H1 (cell line): ENCODE measurements at places on chromosomes 1 and 21.
A peak's percentile ranks its signal among the peaks of the same experiment; 100 is the strongest.

- no peak for DNase-seq
These were observed 16.8 kb downstream of the SUCO start for GRCh38 chr1:172549621-172550280.

DNA sequence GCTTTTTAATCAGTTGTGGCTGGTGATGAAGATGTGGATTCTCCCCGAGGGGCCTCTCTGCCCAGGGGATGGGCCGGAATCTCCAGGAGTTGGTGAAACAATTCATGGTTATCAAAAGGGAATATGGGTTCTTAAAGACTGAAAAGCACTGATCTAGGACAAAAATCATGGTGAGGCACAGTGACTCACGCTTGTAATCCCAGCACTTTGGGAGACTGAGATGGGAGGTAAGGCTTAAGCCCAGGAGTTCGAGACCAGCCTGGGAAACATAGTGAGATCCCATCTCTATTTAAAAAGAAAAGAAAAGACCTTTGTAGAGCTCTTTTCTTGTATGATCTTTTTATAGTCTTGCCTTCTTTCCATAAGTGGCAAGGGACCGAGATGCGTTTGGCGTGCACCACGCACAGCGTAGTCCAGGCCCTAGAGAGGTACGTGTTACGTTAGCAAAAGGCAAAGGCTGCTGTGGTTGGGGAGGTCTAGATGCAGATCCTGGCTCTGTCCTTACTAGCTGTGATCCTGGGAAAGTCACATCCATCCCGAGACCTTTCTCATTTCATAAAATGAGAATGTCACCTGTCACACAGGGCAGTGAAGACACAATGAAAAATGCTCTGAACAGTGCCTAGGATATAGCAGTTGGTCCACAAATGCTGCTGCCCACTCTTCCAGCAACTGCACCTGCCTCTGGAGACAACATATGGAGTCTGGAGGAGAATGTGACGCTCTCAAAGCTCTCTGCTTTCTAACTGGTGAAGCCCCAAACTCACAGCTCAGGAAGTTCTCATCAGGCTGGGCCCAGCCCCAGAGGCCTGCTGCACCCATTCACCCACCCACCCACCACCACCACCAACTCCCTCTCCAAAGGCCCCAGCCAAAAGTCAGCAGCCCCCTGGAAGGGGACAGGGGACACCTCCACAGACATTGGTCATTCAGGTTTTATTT lies 54.8 kb downstream of the KIF21B start:
- DNase-seq: no peak

- DNase-seq: no peak
These were observed 22.6 kb upstream of the PLD5 start for GRCh38 chr1:242546849-242547729.

DNA sequence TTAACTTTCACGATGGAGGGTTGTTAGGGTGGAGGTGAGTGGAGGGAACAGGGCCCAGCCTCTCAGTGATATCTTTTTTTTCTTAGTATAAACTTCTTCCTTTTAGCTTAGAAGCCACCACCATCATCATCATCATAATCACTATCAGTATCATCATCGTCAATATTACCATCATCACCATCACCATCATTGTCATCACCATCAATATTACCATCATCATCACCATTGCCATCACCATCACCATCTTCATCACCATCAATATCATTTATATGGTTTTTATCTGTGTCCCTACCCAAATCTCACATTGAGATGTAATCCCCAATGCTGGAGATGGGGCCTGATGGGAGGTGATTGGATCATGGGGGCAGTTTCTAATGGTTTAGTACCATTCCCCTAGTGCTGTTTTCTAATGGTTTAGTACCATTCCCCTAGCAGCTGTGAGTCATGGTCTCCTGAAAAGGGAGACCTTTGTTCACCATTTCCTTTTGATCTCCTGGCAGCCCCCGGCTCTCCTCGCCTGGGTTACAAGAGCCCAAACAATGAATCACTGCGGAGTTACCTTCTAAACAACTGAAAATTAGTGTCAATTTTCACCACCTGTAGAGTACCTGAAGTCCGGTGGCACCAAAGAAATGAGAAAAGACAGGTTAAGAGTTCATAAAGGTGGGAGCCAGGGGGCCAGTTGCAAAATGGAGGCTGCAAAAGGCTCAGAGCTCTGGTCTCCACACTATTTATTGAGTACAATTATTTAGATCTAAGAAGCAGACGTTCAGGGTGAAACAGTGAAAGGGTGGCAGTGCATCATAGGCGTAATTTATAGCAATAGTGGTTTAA lies 3.1 kb upstream of the PLA2G2E start:
- DNase-seq: no peak

- DNase-seq: no peak
These were observed 195.3 kb downstream of the BRINP2 start for GRCh38 chr1:177366091-177366490.

DNA sequence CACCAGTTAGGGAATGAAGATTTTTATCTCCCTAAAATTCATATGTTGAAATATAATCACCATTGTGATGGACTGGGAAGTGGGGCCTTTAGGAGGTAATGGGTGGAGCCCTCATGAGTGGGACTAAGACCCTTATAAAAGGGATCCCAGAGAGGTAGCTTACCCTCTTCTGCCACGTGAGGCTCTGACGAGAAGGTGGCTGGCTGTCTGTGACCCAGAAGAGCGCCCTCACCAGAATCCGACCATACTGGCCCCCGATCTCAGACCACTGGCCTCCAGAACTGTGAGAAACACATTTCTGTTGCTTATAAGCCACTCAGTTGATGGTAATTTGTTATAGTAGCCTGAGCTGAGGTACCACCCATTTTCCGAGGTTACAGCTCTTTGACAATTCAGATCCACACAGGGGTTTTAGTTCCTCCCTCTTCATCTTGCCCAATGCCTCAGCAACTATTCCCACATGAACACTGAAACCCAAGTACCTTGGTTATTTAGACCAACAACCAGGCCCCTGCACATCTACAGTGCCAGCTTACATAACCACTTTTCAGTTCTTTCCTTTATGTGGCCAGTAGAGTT lies 27.6 kb upstream of the HUNK start:
- DNase-seq: no peak

GRCh38 chr1:7120863-7121621 lies 335.8 kb downstream of the CAMTA1 start:
- DNase-seq: no peak

DNA sequence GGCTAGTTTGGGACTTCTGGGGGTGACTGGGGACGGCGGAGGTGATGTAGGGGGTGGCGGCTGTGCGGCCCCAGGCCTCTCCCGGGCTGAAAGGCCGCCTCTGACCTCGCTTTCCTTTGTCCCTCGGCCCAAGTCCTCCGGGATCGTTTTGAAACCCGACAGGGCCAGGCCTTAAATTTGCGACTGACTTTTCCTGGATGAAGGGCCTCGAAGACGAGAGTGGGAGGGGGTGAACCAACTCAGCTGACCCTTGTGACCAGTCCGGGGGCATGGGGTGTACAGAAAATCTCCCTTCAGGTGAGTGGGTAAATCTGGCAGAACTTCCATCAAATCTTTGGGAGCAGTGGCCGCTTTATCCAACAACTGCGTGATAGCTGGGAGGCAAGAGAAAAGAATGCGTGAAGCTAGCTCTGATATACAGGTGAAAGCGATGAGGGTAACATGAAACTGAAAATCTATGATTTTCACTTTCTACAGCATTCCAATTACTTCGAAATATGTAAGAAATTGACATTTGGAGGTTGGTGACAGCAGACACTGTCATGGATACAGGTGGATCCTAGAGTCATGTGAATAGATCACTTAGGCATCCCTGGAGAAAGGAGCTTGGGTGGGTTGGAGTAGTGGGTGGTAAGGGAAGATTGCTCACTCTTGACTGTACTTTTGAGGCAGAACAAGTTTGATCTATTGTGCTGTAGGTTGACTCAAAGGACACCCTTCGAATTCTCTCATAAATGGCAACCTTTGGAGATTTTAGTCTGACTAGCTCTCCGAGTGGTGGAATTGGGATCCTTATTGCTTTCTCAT lies 885 bp downstream of the AHCYL1 start:
- no peak for DNase-seq

DNA sequence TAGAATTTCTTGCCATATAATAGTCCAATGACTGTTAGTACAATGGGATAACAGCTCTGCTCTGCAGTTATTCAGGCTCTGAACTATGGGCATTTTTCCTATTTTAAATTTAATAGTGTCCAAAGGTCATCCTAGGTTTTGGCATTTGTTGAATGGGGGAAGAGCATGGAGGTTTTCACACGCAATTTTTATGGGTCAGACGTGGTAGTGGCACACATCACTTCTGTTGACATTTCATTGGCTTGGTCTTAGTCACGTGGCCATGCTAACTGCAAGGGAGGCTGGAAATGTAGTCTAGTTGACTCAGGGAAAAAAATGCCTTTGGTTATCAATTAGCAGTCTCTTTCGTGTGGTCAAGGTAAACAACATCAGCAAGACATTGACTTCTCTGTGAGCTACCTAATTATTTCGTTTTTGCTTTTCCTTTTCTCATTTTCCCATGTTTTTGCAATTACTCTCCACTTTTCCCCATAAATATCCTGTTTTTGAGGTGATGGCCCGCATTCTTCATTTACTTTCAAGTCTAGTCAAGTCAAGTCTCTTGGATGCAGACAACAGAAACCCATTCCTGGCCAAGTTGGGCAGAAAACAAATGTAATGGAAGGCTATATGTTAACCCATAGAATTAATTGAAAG lies 82.8 kb downstream of the DYRK1A start:
- DNase-seq: no peak

DNA sequence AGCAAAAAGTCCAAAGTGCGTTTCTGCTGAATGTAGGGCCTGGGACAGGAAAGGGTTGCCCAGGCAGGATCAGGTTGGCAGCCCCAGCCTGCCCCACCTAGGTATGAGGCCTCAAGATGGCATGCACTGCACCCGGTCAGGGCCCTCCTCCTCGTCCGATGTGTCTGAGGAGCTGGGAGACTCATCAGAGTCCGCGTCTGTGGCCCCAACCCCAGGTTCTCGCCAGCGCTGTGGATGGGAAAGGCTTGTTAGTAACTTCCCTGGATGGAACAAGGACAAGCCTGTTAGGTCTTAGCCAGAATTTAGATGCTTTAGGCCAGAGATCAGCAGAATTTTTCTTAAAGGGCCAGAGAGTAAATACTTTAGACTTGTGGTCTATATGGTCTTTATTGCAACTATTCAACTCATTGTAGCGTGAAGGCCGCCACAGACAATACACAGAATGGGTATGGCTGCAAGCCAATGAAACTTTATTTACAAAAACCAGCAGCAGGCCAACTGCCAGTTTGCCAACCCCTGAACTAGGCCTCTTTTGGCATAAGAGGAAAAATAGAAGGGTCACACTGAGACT lies 12.4 kb downstream of the PEA15 start:
- DNase-seq: no peak

DNA sequence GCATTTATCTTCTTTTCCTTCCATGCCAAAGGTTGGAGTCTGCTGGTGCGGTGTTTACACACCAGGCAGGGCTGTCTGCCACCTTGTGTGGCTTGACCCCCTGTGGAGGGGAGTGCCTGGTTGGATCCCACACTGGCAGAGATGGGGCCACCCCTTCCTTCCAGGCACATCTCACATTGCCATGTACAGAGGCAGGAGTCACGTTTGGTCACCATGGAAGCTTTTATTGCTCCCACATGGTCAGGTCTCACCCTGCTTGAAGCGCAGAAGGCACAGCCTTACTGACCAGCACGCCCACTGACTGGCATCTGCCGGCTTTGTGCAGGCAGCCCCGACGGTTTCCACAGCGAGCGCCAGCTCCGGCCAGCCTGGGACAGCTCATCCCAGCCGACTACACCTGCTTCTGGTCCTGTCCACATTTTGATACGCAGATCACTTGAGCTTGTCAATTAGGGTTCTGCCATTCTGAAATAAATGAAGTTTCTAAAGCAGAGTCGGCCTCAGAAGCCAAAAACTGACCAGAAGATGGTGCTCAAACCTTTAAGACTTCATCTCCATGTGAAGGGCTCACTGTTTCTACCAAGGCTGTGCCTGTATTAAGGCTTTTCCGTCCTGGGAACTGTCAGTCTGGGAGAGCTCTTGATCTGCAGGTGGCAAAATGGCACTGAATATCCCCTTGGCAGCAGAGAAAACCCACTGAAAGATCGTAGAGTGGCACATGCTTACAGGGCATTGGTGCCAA lies 35.6 kb upstream of the EPHA8 start:
- DNase-seq: no peak

GRCh38 chr1:44043176-44044070 lies 12.2 kb upstream of the SLC6A9 start:
- no peak for DNase-seq

- DNase-seq: no peak
These were observed 21.8 kb upstream of the ADGRB2 start for GRCh38 chr1:31785947-31786290.

- DNase-seq: no peak
These were observed 19.3 kb downstream of the TP73 start for GRCh38 chr1:3671371-3672180.

- no peak for DNase-seq
These were observed 138.2 kb downstream of the AJAP1 start for GRCh38 chr1:4792565-4792964.

- no peak for DNase-seq
These were observed 18.5 kb downstream of the CDCP2 start for GRCh38 chr1:54134295-54134694.

- peak; percentile 81 for DNase-seq
These were observed 15.7 kb downstream of the ABCG1 start for GRCh38 chr21:42234464-42235241.

DNA sequence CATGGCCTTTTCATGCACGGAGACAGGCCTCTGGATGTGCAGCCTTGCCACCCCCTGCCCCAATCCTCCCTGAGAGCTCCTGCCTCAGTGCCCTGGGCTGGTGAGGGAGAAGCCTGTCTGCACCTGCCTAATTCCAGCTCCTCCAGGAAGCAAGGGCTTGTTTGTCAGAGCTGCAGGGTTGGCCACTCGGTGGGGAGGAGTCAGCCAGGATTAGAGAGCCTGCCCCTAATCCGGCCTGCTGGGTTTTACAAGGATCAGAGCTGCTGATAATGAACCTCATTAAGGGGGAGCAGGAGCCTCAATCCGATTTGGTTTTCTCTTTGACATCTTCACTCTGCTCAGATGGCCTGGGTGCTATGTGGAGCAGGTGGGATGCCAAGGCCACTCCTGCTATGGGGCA lies 31.9 kb upstream of the LHX4 start:
- DNase-seq: no peak

- no peak for DNase-seq
These were observed 19.6 kb downstream of the WNT9A start for GRCh38 chr1:227927971-227928741.

- no peak for DNase-seq
These were observed 20.0 kb downstream of the PIK3CD start for GRCh38 chr1:9671377-9672140.

DNA sequence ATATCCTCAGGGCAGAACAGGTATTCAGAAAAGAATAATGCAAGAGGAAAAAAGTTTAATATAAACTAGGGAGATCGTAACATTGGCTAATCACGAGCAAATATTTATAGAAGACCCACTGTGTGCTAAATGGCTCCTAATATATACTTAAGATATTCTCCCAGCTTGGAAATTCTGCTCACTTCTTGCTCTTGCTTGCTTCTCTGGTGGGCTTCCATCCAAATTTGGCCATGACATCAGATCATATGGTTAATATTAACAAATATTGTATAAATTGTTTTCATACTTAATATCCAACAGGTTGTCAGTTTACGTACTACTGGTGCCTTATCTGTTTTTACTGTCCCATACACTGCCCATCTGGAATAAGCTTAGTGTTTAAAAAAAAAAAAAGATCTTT lies 1.1 kb downstream of the COX20 start:
- no peak for DNase-seq
